Stimulated activated CD4-positive, alpha-beta T cell treated with anti-CD3 and anti-CD28 coated beads, Interleukin-4, amount 100 ng/mL, for 48 hours (primary cell): ENCODE measurements at places on chromosomes 2 and 18.

DNA sequence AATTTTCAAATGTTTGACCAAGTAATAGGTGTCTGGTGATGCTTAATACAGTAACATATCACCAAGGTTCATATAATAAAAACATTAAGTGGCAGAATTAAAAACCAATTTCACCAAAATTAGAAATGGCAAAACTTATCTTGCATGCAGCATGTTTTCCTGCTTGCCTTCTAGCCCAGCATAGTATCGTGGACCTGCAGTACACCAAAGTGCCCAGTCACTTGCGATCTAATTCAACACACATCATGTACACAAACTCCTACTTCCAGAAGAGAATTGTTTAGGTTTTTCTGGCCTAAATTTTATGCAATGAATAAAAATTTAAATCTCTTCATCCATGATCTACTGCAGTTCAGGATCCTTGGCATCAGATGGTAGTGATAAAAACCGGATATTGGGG is 28.9 kb downstream of the LPIN2 start:
- DNase-seq, result no peak

- no peak for DNase-seq
These were observed 184.8 kb upstream of the RPRM start for GRCh38 chr2:153663371-153663770.

- no peak for DNase-seq
These were observed 114.0 kb downstream of the NEDD4L start for GRCh38 chr18:58158008-58158407.

- DNase-seq, result no peak
These were observed 123.1 kb upstream of the CAB39 start for GRCh38 chr2:230589497-230590015.

- no peak for DNase-seq
These were observed 5.8 kb upstream of the GPD2 start for GRCh38 chr2:156430236-156430979.

DNA sequence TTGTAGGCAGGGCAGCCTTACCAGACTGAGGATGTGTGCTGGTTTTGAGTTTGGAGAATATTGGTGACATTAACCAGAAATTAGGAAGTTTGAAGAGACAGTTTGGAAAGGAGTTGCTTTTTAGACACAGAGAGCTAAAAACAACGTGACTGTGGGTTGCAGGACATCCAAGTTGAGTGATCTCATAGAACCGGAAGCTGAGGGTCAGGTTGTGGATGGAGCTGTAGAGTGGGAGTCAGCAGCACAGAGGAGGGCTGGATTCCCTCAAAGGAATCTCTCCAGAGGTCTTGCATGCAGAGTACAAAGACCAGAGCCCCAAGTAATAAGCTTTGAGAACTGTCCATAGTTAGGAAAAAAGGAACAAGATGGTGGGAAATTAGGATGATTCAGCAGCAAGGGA is 9.3 kb downstream of the MAPRE3 start:
- DNase-seq, result no peak

DNA sequence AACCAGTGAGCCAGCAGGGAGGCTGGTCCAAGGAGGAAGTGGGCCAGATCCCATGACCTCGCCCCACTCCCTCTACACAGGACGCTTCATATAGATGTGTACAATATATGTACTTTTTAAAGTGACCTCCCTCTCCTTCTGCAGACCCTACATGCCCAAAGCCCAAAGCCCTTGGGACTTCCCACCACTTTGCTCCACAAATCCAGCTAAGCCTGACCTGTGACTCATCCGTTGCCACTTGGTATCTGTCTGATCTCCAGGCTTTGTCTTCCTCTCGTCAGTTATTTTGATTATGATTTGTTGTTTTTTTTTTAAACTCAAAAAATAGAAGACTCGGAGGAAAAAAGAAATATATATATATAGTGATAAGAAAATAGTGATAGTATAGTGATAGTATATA is 470.8 kb downstream of the KCNJ3 start:
- no peak for DNase-seq

GRCh38 chr2:197261808-197262226 is 48.8 kb downstream of the ANKRD44 start:
- DNase-seq, result no peak

- DNase-seq, result no peak
These were observed 108.4 kb downstream of the GATA6 start for GRCh38 chr18:22277758-22278157.

DNA sequence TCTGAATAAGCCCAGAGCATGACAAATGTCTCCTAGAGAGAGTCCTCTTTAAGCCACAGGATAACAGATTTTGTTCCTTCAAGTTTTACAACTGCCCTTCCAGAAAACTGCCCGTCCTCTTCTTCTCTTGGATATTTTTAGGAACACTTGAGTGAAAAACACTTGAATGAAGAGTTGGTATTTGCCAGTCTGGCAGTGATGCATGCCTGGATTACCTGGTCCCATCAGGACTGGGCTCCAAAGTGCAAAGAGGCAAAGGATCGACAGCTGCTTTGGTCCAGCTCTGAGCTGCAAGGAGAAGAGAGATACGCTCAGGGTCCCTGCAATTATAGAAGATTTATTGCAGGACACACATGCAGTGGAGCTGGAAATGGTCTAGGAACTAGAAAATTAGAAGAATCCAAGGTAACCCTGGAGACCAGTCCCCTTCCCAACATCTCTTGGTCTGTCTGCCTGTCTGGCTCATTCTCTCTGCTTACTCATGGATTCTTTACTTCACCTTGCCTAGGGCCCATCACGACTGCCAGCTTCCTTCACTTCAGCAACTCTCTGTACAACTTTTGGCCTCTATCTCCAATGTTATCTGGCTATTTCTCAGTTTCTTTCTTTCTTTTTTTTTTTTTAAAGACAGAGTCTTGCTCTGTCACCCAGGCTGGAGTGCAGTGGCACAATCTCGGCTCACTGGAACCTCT is 112.1 kb upstream of the SIX2 start:
- no peak for DNase-seq
